Activated CD4-positive, alpha-beta memory T cell treated with anti-CD3 and anti-CD28 coated beads, Interleukin-2, amount 10 ng/mL, durations not matched to agents 7 days and 5 days (primary cell): ENCODE measurements at places on chromosomes 3 and 15. TPM values are rescaled to one million over a fixed set of nuclear protein-coding genes. Genes with fewer than 3 reads are reported as not detected.

The CPNE4 gene
- total RNA-seq, result not detected

The SPRED1 gene
- 0.10 TPM for total RNA-seq

- H3K4me3 ChIP-seq, result no peak overlapping the region
- no peaks in the 10 kb centered on the region for H3K4me1 ChIP-seq
- no peak overlapping the region for H3K27ac ChIP-seq
Observed at GRCh38 chr3:75089841-75090240, 475.4 kb upstream of the CNTN3 start.

The CFAP91 gene
- total RNA-seq, result not detected

GRCh38 chr3:72820415-72820814 lies 27.8 kb downstream of the SHQ1 start:
- no peak overlapping the region for H3K4me3 ChIP-seq
- H3K27me3 ChIP-seq, result no peaks in the 10 kb centered on the region
- peaks cover 12% of the 10 kb centered on the region for H3K4me1 ChIP-seq
- DNase-seq, result no peak

DNA sequence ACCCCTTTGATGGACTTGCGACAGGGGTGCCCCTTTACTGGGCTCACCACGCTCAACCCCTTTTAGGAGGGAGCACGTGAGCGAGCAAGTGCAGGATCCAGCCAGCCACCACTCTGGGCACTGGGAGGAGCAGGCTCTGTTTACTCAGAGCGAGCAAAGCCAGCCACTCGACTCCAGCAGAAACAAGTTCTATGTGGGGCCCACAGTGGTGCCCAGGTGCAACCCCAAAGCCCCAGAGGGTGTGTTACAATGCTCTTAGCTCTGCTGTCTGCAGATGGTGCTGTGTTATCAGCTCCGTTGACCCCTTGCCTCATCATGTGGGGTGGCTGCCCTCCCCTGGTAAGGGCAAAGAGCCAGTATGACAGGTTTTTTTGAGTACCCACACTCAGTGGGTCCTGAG lies 120.3 kb upstream of the SUCLG2 start:
- no peak overlapping the region for H3K27ac ChIP-seq
- H3K36me3 ChIP-seq, result no peaks in the 10 kb centered on the region
- H3K4me3 ChIP-seq, result no peak overlapping the region
- DNase-seq, result no peak

- no peaks in the 10 kb centered on the region for H3K36me3 ChIP-seq
- no peak for DNase-seq
- H3K27me3 ChIP-seq, result peaks cover 32% of the 10 kb centered on the region
- no peak overlapping the region for H3K4me3 ChIP-seq
- no peak overlapping the region for H3K27ac ChIP-seq
Observed at GRCh38 chr3:190502946-190503345, 10.9 kb upstream of the IL1RAP start.

GRCh38 chr15:89851673-89852341 lies 37.2 kb upstream of the ANPEP start:
- H3K27ac ChIP-seq, result no peak overlapping the region
- H3K4me1 ChIP-seq, result peaks cover 18% of the 10 kb centered on the region
- H3K4me3 ChIP-seq, result no peak overlapping the region
- no peaks in the 10 kb centered on the region for H3K27me3 ChIP-seq

The GOLGA6B gene
- not detected for total RNA-seq

DNA sequence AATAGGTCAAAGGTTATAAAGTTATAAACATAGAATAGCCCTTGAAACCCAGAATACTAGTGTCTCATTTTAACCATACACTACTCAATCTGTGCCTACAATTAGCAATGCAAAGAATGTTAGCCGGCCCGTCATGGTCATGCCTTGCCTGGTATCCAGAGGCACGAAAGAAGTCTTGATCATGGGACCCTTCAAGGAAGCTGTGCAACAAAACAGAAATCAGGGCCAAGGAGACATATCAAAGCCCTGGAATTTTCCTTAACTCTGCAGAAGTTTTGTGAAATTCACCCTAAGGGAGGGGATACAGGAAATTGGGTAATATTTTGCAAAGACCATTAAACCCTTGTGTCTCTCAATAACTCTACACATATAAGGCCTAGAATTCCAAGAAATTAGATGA lies 482.4 kb downstream of the ROBO1 start:
- H3K27ac ChIP-seq, result no peak overlapping the region
- no peaks in the 10 kb centered on the region for H3K27me3 ChIP-seq
- DNase-seq, result no peak
- H3K4me3 ChIP-seq, result no peak overlapping the region
- no peaks in the 10 kb centered on the region for H3K4me1 ChIP-seq

The SLC51A gene
- total RNA-seq, result not detected
